ENCODE measurements at places on chromosomes 3 and 15.

- no peak for DNase-seq
These were observed 53.6 kb downstream of the CLEC3B start for GRCh38 chr3:45079715-45080114.

DNA sequence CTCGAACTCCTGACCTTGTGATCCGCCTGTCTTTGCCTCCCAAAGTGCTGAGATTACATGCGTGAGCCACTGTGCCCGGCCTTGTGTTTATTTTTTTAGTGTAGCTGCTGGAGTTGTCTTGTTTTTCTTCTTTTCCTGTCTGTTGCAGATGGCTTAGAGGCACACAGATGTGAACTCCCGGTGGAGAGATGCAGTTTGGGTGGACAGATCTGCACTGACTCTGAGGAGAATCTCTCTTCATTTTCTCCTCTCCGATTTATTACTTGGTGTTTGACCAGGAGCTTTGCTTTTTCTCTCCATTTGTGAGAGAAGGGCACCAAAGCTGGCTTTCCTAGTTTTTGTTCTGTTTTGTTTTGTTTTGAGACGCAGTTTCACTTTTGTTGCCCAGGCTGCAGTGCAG, 62.7 kb downstream of the USP13 start:
- no peak for DNase-seq

GRCh38 chr15:29756358-29757267, 65.7 kb downstream of the TJP1 start:
- DNase-seq, result no peak

DNA sequence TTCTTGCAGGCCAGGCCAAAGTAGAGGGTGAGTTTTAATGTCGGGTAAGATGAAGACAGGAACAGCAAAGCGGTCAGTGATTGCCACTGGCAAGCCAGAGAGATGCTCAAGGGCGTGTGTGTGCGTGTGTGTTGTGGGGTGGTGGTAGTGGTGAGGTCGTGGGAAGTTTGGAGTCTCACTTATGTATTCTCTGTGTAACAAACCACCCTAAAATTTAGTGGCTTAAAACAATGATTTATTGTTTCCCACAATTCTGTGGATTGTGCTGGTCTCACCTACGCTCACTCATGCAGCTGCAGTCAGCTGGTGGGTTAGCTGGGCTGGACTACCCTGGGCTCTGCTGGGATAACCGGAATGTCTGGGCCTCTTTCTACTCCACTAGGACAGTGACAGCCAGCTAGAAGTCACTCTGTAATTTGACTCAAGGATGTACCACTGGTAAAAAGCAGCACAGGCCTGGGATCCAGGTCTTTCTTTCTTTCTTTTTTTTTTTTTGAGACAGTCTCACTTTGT, 50.9 kb upstream of the BHLHE40 start:
- DNase-seq, result no peak

DNA sequence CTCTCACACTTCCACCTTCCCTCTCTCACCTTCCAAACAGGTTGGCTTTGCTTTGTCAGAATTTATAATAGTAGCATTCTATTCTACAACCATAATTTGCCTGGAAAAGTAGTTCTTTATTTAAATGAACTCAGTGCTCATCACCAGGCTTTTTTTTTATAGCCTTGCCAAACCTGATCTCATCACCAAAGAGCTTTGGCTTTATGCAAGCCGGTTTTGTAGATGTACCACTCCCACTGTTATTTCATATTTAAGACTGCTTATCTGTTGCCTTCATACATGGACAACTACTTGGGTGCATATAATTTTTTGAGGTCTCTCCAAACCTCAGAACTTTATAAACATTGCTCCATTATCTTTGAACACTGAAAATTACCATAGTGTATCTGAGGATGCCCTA, 246.1 kb upstream of the PPP2R3A start:
- no peak for DNase-seq

DNA sequence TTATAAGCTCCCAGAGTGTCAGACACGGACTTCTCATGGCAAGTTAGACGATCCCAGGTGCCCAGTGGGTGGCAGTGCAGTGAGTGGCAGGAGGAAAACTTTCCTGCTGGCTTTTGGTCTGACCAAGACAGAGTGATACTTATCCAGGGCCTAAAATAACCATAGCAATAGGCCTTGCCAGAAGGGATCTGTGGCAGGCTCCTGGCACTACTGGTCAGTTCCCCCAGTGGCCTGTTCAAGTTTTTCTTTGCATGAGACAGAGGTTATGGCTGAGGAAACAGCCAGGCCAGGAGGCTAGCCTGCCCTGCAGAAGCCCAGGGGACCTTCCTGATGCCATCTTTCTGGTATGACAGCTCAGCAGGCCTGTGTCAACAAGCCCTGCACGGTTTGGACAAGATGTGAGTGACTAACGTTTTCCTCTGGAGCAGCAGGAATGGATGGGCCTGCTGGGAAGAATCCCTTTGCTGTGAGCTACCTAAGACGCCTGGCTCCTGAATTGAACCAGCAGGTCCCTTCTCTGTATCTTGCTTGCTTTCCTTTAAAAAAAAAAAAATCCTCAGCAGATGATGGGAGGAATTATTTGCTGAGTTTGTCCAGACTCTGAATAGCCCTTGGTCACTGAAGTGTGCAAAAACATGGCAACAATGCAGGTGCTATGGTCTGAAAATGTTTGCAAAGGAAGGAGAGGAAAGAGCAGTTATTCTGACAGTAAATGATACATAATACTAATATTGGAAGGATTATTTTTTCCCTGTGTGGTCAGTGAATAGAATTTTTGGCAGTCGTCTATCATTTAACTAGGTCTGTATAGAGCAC, 18.0 kb downstream of the SCG5 start:
- no peak for DNase-seq

- DNase-seq, result no peak
These were observed 58.8 kb downstream of the RNF13 start for GRCh38 chr3:149871855-149872254.

DNA sequence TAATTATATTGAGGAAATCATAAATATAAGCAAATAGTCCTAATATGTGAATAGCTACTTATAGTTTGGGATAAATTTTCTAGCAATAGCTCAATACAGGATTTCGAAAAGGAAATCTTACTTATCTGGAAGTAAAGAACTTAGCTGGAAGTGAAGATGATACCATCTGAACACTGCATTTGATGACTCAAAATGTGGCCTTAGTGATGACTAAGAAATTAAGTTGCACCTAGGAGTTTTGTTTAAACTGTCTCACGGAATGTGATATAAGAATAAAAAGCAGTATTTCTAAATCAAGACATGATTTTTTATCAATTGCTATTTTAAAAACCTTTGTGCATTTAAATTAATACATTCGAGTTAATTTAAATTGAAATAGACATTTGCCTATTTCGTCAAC, 91.2 kb downstream of the EOMES start:
- DNase-seq, result no peak

DNA sequence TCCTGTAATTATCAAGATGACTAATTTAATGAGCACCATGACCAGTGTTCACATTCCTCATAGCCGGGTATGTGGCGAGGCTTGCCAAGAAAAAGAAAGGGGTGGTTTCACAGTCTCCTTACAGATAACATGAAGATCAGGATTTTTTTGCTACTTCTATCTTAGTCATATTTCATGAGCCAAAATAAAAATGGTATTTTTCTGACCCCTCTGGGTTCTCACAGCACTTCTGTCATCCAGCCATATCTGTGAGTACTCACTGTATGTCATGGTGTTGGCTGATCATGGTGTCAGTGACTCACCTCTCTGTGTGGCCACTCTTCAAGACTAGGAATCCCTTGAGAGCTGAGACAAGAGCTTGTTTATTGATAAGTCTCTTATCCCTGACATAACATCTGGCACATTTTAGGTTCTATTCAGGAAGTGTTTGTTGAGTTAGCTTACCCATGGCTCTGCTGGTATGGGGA, 130.5 kb upstream of the LMCD1 start:
- DNase-seq, result no peak

GRCh38 chr3:150917951-150918350, 12.7 kb upstream of the MINDY4B start:
- DNase-seq, result no peak

DNA sequence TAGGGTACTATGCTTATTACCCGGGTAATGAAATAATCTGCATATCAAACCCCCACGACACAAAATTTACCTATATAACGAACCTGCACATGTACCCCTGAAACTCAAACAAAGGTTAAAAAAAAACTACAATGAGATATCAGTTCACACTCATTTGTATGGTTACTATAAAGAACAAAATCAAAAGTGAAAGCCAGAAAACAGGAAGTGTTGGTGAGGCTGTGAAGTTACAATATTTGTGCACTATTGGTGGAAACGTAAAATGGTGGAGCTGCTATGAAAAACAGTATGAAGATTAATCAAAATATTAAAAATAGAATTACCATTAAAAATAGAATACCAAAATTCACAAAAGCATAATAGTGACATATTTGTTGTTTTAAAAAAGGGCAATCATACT, 128.9 kb downstream of the ZIC1 start:
- DNase-seq, result no peak

Data from left hindlimb (tissue), 1 donor.